ENCODE measurements at places on chromosomes 4 and X. TPM values are rescaled to one million over a fixed set of nuclear protein-coding genes. Genes with fewer than 3 reads are reported as not detected.

- DNase-seq, result no peak
These were observed 4.2 kb upstream of the OTUD5 start for GRCh38 chrX:48961585-48962091.

GRCh38 chr4:170386971-170387370 is 297.2 kb upstream of the AADAT start:
- no peak for DNase-seq

DNA sequence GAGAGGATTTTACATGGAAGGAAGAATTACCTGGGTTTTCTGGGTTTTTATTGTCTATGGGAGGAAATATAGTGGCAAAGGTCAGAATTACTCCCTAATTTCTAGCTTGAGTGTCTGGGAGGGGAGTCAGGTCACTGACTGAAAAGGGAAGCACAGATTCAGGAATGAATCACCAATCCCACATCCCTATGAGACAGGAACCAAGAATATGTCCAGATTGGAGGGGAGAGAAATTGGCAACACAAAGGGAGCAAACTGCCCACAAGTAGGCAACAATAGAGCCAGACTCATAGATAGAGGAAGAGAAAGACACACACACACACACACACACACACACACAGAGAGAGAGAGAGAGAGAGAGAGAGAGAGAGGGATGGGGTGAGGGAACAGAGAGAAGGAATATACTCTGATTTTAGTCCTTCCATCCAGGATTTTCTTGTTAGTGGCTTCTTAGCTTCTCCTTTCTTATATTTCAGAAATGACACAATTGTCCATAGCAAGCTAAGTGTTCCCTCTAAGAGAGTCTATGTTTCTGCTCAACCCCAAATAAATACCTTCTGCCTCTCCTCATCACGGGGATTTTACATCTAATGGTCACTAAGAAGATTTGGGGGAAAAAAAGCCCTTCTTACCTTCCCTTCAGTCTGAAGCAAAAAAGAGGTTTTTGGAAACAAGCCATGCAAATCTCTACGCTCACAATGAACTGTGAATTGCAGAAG is 12.0 kb downstream of the P2RY10 start:
- no peak for DNase-seq

The REELD1 gene
- 0.29 TPM for total RNA-seq

The LRP2BP gene
- total RNA-seq, result 0.64 TPM
